SK-N-DZ (cell line): ENCODE measurements at places on chromosomes 2 and 18.
A peak's percentile ranks its signal among the peaks of the same experiment; 100 is the strongest.

DNA sequence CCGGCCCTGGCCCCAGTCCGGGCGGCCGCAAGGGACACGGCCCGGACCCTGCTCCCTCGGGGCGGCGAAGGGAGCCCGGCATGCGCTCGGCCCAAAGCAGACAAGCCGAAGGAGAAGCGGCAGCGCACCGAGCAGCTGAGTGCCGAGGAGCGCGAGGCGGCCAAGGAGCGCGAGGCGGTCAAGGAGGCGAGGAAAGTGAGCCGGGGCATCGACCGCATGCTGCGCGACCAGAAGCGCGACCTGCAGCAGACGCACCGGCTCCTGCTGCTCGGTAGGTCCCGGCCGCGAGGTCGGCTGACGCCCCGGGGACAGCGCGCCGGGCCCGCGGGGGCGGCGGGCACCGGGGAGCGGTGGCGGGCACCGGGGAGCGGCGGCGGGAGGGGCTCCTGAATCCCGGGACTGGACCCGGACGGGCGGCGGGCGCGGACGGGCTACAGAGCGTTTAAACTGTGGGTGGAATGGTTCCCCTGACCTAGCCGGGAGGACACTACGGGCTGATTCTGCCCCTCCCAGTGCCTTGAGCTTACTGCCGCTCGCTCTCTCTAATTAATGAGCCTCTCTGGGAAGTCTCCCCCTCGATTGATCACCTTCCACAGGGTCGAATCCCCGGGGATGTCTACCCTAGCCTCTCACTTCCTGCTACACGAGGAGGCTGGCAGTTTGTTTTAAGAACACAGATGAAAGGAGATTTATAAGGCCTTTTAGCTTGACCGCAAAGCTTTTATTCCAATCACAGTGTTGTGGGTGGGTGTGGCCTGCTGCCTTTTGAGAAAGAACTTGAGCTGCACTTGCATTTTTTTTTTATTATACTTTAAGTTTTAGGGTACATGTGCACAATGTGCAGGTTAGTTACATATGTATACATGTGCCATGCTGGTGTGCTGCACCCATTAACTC is 853 bp downstream of the GNAL start:
- peak; percentile 28 for DNase-seq

- no peak for DNase-seq
These were observed 59.1 kb upstream of the NABP1 start for GRCh38 chr2:191618786-191619185.

DNA sequence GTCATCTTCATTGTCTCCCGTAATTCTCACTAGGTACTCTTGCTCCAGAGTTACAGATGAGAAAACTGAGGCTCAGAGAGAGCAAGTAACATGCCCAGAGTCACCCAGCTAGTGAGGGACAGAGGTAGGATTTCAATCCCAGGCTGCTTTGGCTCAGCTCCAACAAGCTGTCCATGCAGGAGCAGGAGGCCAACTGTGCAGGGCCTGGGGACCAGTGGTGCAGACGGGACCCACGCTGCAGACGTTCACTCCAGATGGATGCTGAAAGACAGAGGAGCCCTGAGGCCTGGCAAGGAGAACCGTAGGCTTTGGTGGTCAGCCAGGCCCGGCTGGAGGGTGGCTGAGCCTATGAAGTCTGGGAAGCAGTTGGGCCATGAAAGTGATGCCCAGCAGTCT is 102.6 kb downstream of the MCFD2 start:
- peak; percentile 24 for DNase-seq

DNA sequence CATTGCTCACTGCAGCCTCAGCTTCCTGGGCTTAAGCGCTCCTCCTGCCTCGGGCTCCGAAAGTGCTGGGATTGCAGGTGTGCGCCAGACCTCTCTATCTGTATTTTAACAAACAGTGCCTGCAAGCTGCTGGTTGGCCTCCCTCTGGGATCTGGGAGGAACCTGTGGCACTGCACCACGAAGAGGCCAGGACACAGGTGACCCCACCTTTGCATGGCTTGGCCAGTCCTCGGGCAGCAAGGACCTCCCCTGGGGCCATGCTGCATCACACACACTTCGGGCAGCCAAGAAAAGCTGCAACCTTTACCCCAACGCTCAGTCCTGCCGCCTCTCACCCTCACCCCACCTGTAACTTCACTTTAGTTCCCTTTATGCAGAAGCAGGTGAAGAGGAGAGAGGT is 70.0 kb downstream of the PXDN start:
- DNase-seq = no peak

DNA sequence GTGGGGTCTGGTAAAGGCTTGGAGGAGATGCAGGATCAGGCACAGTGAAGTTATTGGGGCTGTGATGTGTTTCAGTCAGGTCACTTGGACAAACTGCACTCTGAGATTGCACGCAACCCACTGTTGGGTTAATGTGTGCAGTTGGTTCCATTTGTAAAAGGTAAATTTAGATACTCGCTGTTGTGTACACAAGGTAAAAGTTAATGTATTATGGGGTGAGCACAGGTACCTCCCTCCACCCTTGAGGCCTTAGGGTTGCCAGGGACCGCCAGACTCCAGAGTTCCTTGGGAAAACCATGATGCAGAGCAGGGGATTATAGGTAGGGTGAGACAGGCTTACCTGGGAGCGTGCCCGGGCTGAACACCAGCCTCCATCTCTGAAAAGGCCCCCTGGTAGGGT is 20.1 kb downstream of the IMPA2 start:
- no peak for DNase-seq

GRCh38 chr2:219230059-219230540 is 494 bp downstream of the ANKZF1 start:
- DNase-seq = no peak

DNA sequence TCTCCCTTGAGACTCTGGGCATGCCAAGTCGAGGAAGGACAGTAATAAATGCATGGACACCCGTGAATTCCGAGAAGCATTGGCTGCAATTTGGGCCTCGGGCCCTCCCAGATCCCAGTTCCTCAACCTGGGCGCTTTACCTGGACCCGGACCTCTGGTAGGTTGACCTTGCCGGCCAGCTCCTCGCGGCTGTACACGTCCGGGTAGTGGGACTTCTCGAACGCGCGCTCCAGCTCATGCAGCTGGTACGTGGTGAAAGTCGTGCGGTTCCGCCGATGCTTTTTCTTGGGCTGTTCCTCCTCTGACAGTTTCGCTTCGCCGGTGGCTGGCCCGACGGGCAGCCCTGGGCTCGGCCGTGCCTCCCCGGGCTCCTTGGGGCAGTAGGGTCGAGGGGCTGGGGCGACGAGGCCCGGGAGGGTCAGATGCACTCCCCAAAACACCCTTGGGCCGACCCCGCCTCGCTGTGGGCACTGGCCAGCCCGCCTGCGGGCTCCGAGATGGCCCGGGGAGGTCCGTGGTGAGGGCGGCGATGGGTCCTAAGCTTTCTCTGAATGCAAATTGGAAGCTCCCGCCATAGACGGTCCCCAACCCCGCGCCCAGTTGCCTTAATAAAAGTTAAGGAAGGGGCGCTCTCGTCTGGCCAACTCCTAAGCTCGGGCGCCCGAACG is 899 bp downstream of the RAX start:
- no peak for DNase-seq

GRCh38 chr2:6082625-6083018 is 390.4 kb downstream of the SOX11 start:
- no peak for DNase-seq

DNA sequence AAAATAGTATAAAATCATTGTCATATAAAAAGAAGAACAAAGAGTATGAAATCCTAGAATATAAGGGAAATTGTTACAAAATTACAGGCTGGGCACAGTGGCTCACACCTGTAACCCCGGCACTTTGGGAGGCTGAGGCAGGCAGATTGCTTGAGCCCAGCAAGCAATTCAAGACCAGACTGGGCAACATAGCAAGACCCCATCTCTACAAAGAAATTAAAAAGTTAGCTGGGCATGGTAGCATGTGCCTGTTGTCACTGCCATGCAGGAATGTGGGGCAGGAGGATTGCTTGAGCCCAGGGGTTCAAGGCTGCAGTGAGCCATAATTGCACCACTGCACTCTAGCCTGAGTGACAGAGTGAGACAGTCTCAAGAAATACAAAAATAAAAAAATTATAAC is 44.8 kb downstream of the NAPG start:
- no peak for DNase-seq

GRCh38 chr18:3460823-3461398 is 10.9 kb downstream of the TGIF1 start:
- DNase-seq = no peak

DNA sequence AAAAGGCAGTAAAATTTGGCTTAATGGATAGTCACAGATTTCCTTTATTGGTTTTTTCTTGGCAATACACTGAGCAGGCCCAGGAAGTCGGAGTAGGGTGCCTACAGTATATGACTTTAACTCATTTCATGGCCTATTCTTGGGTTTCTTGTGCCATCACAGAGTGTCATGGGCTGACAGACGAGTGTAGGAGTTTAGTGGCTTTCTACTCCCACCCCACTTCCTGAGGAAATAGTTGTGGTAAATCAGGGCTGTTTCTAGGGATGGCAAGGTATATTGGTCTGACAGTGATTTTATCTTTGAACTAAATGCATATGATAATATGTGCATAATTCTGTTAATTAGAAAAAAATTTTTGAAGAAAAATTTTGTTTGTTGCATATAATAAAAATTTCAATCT is 100.1 kb downstream of the PLCL1 start:
- no peak for DNase-seq

DNA sequence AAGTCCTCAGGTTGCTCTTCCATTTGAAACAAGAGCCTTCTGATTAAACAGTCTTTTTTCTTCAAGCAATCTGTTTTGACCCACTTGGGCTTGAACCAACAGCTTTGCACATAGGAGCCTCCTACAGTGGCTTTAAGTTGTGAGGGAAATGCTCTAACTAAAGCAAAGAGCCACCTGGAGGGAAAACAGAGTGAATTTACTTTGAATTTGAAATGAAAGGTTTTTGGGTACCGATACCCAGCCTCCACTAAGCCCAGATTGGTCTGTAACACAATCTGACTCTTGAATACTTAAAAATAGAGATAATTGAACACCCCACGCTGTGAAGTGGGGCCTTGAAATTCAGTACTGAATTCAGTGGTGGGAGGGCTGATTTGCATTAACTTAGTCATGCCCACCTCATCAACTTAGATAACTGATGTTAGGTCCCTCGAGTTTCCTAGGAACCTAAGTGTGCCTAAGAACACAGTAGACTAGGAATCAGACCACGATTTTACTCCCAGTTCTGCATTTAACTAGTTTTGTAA is 56.3 kb upstream of the ACVR1C start:
- DNase-seq = no peak

GRCh38 chr2:202400941-202401340 is 24.8 kb downstream of the BMPR2 start:
- no peak for DNase-seq

DNA sequence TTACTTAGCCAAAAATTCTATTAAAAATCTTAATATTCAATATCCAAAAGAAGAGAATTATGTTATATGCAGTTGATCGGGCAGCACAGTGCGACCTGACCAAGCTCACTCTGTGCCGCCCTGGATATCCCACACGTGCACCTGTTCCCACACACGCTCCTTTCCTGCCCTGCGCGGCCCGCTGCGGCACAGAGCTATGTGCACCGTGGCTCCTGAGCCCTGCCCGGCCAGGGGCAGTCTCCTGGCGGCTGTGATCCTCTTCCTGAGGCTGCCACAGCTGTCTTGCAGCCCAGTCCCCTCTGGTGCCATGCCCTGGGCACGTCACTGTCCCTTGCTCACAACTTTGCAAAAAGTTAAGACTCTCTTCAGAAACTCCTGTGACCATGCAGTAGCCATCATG is 29.3 kb downstream of the TRAPPC12 start:
- no peak for DNase-seq

- no peak for DNase-seq
These were observed 17.7 kb upstream of the SP3 start for GRCh38 chr2:173982918-173983317.

DNA sequence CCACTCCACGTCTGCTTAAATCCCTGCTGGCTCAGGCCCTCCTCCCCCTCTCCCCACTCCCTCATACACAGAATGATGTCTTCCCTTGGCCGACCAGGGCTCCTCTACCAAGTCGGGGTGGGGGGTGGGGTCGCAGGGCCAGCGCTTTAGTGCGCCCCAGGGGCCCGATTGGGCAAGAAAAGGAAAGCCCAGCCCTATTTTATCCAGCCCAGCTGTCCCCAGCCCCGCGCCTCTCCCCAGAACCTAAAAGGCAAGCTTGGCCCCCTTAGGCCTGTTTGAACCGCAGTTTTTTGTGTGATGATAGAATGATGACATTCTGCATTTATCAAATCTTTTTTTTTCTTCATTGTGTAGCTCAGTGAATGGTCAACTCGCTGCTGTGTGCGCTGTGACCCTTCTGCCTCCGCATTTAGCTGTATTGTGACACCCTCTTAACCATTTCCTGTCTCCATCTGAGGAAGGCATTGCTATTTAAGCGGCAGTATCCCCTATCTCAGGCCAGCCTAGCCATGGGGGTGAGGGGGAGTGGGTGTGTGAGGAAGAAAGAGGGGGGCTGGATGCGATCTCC is 231.4 kb downstream of the HAUS1 start:
- peak; percentile 45 for DNase-seq

GRCh38 chr2:36513661-36514060 is 84.3 kb downstream of the FEZ2 start:
- no peak for DNase-seq

- DNase-seq = no peak
These were observed 143.3 kb downstream of the HDAC4 start for GRCh38 chr2:239257511-239257937.

GRCh38 chr2:134198006-134198634 is 55.8 kb upstream of the MGAT5 start:
- no peak for DNase-seq

- DNase-seq = no peak
These were observed 288.7 kb downstream of the LPIN1 start for GRCh38 chr2:12035029-12035720.

DNA sequence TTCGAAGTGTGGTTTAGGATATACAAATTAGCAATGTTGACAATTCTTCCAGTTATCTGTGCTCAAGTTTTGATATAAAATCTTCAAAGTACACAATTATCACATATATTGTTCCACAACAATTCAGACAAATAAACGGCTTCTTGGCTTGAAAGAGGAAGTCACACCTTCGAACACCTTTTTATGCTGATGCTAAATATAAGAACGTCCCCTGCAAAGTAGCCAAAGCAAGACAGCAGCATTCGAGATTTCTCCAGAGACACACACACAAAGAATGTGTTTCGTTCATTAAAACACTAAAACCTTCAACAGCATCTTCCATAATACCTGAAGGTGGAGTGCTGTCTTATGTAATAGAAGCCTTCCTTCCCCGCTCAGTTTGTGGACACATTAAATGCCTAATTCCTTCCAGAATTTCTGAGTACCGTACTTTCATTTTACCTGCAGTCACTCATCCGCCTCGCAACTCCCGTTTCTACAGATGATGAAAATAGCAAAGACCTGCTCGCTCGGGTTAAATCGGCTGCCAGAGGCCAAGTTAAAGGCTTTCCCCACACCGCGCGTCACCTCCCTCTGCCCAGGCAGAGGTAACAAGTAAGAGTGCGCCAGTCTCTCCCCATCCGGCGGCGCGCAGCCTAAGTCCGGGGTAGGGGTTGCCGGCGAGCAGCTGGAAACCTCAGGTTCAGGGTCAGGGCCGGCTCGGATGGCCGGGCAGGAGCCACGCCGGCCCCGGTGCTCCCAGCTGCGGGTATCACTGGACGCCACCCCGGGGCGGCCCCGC is 847 bp downstream of the SERPINE2 start:
- DNase-seq = peak; percentile 63
